ENCODE measurements at places on chromosomes 5 and 9. TPM values are rescaled to one million over a fixed set of nuclear protein-coding genes. Genes with fewer than 3 reads are reported as not detected.

Gene C9
- total RNA-seq: 0.25 TPM

Gene PCDHA4
- total RNA-seq: 0.37 TPM

Gene EPB41L4A
- total RNA-seq: 11.9 TPM

Gene PCDHGA1
- 1.1 TPM for total RNA-seq

Gene PCDHAC2
- 0.31 TPM for total RNA-seq

Gene CDKN2A
- 10.7 TPM for total RNA-seq

Gene S1PR3
- 17.5 TPM for total RNA-seq

Gene DCTN4
- total RNA-seq: 57.2 TPM

Gene TAF11L10
- total RNA-seq: not detected

Gene NRARP
- total RNA-seq: 0.25 TPM

Gene UNC13B
- total RNA-seq: 34.3 TPM

Gene DNAJB5
- 11.6 TPM for total RNA-seq

Gene ZBTB34
- 4.2 TPM for total RNA-seq

Gene LOX
- 78.5 TPM for total RNA-seq

Gene SLC34A3
- total RNA-seq: 0.06 TPM

Gene DIPK1B
- total RNA-seq: 1.4 TPM

Gene MPDZ
- 48.6 TPM for total RNA-seq

Gene ANXA2R
- 1.5 TPM for total RNA-seq

Gene IFNA21
- total RNA-seq: not detected

Gene NEUROG1
- not detected for total RNA-seq

Gene SLC6A7
- total RNA-seq: not detected
